ENCODE measurements at places on chromosomes 1 and 21.

- peak; percentile 46 for DNase-seq
These were observed 11.3 kb upstream of the RIPK4 start for GRCh38 chr21:41777951-41778815.

DNA sequence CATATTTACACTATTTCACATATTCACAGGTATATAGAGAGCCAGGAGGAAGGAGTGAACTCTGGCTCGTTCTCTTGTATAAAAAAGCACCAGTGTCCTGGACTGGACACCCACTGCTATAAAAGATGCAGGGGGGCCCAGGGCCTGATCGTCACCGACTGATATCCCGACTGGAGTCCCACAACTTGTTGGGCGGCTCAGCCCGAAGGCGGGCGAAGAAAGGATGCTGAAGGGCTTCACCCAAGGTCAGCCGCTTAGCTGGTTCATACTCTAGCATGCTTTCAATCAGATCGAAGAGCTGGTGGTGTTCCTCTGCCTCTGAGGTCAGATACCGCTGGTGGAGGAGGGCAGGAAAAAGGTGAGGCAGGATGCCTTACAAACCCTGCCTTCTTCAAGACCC is 907 bp upstream of the SCAMP3 start:
- no peak for DNase-seq

- DNase-seq, result no peak
These were observed 48.5 kb upstream of the IGSF21 start for GRCh38 chr1:18058981-18059605.

DNA sequence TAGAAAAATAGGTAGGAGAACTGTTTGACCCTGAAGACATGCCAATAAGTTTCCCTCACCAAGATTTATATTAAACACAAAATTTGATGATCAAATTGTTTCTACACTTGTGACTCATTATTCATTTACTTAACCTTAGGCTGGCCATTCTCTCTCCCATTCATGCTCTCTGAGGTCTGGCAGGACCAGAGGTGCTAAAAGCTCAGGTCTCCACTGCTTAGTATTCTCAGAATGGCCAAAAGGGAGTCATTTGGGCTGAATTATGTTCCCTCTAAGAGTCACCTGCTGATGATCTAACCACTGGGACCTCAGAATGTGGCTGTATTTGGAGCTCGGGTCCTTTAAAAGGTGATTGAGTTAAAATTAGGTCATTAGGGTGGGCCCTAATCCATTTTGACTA is 47.1 kb upstream of the ATP1B1 start:
- no peak for DNase-seq

DNA sequence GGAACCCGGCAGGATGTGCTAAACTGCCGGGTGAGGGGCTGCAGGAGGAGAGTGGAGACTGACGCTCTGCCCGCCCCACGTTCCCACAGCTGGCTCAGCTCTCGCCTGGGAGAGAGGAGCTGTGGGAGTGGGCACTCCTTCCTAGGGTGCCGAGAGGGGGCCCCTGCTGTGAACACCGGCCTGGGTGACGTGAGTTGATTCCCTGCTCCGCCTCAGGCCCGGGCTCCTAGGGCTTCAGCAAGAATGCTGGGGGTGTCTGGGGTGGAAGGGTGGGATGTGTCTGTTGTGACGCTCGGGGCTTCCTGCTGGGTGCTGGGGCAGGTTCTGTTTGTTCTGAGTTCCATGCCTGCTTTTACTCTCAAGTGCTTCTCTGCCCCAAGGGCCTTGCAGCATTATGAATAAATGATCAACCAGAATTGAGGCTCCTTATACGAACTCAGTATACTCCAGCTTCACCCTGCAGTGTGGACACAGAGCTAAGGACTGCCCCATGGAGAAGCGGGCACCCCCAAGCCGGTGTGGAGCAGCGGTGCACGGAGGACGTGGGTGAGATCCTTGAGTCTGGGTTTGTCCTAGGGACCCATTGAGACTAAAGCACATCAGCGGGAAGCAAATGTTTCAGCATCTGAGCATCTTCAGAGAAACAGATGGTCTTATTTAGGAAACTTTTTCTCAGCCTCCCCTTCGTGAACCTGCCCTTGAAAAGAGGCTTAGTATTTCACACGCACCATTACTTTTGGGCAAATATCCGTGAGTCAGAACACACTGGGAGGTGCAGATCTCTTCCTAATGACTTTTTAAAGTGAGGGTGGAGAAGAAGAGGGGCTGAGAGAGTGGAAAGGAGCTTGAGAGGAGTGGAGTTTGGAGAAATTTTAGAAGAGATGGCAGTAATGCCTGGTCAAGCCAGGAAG is 41.7 kb downstream of the SYT6 start:
- DNase-seq, result no peak

GRCh38 chr1:160367934-160368923 is 1.4 kb downstream of the NHLH1 start:
- DNase-seq, result no peak

GRCh38 chr21:33059380-33059841 is 10.5 kb upstream of the OLIG1 start:
- DNase-seq, result no peak

DNA sequence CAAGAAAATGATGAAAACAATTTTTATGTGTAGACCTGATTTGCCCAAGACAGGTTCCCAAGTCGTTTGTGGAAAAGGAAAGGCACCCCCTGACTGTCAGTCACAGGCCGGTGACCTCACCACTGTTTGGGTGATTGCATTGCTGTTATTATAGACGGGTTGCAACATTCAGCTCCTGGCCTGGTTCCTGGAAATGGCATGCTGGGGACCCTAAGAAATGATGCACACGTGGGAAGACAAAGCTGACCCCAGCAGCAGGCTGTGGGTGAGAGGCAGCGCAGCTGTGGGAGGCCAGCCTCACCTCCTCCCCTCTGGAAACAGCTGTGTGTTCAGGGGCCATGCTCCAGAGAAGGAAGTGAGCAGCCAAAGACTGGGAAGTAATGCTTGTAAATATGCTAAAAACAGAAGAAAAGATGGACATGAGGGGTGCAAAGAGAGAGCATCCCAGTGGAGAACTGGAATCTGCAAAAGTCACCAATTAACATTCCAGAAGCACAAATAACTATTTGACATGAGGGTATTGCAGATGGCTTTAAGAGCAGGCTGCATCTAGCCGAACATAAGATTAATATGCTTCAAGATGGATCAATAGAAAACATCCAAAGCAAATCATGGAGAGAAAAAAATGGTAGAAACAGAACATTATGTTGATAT is 23.4 kb upstream of the ABCG1 start:
- DNase-seq, result no peak

GRCh38 chr1:64842224-64842623 is 97.3 kb downstream of the RAVER2 start:
- DNase-seq, result no peak

GRCh38 chr21:26284531-26284930 is 114.0 kb upstream of the APP start:
- no peak for DNase-seq

DNA sequence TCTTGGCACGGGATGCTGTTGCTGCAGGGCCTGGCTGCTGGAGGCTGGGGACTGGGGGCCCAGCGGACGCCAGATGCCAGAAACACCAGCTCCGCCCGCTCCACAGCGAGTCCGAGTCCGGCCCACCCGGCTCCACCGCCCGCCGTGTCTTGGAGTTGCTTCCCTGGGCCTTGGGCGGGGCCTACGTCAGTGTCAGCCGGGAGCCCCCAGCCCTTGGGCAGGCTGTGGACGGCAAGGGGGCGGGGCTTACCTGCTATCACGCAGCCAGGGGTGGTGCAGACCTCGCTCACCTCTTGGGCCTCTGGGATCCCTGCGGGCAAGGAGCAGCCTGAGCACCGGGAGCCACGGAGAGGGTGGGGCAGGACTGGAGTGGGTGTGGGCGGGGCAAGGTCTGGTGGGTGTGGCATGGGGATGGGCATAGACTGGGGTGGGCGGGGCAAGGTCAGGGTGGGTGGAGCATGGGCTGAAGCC is 21.8 kb downstream of the MMEL1 start:
- DNase-seq, result no peak

DNA sequence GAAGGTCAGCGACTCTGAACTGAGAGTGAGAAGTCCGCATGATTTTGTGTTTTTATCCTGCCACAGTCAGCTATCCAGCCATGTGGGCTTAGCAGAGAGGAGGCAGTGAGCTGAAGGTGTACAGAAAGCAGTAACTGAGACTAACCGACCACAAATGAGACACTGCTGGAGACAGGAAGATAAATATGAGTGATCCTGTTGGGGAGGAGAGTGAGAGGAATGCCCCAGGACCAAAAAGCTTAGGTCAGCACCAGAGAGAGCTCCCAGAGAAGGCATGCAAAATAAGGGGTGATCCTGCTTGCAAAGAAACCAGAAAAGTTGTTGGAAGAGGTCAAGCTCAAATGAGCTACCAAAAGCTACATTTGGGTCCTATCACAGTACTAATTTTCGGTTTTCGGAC is 63.7 kb downstream of the HLCS start:
- DNase-seq, result no peak

GRCh38 chr1:170067253-170067819 is 7.2 kb downstream of the KIFAP3 start:
- DNase-seq, result no peak

GRCh38 chr1:194616835-194617234 is 1430.4 kb upstream of the B3GALT2 start:
- no peak for DNase-seq

DNA sequence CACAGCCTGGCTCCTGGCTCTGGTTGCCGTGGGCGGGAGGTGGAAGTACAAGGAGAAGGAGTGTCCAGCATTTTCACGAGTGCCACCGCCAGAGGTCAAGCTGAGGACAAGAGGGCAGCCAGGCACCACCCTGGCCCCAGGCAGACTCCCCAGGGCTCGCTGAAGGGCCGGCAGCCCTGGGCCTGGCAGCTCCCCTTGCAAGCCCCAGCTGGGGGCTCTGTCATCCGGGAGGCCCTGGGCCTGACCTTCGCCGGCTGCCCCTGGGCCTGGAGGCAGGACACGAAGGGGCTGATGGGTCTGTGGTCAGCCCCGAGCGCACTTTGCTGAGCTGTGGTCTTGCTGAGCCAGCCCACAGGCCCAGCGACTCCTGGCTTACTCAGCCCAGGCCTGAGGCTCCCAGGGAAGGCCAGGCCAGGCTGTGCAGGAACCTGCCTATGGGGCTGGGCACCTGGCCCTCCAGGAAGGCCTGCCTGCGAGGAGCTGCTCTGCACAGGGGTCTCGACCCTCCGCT is 74.8 kb downstream of the MORN1 start:
- no peak for DNase-seq

DNA sequence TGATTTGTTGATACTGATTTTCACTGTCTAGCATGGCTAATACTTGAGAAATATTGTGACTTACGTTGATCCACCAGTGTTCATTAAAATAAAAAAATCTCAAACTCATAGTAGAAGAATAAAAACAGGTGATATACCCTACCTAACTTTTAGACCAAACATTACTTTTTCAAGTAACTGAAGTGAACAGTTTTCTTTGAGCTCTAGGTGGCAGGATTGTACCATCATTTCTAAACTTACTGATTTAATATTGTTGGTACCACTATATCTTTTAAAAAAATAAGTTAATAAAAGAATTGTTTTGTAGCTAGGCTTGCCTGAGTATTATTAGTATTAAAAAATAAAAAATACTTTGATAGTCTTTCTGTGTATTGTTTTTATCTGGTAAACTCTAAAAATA is 21.5 kb downstream of the CDC73 start:
- no peak for DNase-seq

DNA sequence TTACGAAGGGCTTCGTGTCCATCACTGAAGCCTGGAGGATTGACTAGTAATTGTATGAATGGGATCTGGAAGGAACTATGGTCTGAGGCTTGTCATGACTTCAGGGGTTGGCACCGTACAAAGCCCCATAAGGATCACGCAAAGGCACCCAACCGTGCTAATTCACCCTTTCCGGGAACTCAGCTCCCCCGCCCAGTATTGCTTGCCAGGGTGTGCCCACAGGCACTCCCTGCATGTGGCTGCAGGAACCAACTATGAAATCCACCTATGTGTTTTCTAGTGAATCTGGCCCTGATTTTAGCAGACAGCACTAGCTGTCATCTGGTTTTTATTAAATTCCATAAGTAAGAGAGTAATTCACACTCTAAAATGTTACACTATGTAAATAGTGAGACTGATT is 139.2 kb downstream of the TM2D1 start:
- DNase-seq, result no peak

- DNase-seq, result no peak
These were observed 61.5 kb upstream of the PTBP2 start for GRCh38 chr1:96660051-96660450.

DNA sequence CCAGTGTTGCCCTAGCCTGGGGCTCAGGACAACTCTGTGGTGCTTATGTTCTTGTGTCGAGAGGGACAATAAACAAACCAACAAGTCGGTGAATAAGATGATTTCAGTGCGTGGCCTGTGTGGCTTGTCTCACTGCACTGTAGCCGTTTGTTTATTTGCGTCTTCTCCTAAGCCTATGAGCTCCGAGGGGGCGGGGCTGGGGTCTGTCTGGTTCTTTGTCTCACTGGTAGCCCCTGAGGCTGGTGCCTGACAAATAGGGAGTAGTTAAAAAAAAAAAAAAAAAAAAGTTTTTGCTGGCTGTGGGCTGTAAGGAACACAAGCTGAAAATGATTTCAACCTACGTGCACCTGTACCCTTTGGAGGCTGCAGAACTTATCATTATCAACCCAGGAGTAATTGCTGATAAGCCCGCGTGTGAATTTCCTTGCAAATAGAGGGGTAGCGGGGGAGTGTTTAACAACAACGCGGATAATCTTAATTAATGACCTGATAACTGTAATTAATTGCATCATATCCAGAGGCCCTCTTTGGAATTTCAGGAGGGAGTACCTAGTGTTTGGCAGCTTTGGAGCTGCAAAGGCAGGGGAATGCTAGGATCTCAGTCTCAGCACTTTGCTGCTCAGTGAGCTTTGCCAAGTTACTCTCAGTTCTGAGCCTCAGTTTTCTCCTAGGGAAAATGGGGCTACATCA is 925 bp upstream of the ARHGEF10L start:
- DNase-seq, result no peak

DNA sequence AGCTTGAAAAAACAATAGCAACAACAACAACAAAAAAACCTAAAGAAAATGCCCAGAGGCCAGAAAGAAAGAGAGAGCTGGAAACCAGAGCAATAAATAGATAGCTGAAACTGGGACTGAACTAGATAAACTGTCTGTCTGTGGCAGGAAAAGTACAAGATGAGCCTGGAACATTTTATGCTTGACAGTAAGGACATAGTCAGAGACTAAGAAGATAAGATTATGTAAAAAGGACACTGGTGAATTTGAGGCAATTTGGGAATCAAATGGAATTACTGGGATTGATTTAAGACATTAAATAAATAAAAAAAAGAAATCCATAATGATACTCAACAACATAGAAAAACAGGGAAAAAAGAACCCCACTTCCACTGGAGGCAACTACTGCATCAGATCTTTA is 1.7 kb upstream of the KIFAP3 start:
- no peak for DNase-seq

GRCh38 chr1:32724678-32725614 is 22.4 kb upstream of the SYNC start:
- DNase-seq, result no peak

- DNase-seq, result no peak
These were observed 245.3 kb upstream of the ZP4 start for GRCh38 chr1:238135708-238136664.

DNA sequence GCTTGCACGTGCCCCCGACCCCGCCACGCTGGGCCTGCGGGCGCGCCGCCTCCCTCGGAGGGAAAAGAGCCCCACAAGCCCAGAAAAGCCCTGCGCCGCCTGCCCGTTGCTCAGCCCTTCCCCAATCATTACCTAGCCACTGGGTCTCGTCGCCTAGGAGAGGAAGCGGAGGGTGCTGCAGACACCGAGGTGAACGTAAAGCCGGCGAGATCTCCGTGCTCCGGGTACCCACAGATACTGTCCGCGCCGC is at the start of gene ENO1:
ENO1 (minus strand) TSS at position 239 of the 250 bp plus-strand sequence. CDS start 3,778 bp downstream, outside the sequence.
- no peak for DNase-seq

- DNase-seq, result no peak
These were observed 33.2 kb downstream of the RHOU start for GRCh38 chr1:228768355-228769000.

GRCh38 chr1:23980728-23981070 is 572 bp upstream of the SRSF10 start:
- DNase-seq, result peak; percentile 55

Data from NCI-H187 (cell line).